ENCODE measurements at places on chromosomes 12 and 14. TPM values are rescaled to one million over a fixed set of nuclear protein-coding genes. Genes with fewer than 3 reads are reported as not detected.

GPR137C gene
- 0.63 TPM for total RNA-seq

SPTB gene
- total RNA-seq: 2.3 TPM

PTPN6 gene
- 22.5 TPM for total RNA-seq

TPPP2 gene
- total RNA-seq: not detected

KCNC2 gene
- total RNA-seq: not detected

CD163 gene
- not detected for total RNA-seq

- no peaks in the 10 kb centered on the region for H3K27me3 ChIP-seq
- H3K4me1 ChIP-seq: no peaks in the 10 kb centered on the region
- no peak overlapping the region for H3K4me3 ChIP-seq
- DNase-seq: no peak
- H3K36me3 ChIP-seq: no peaks in the 10 kb centered on the region
Measured at GRCh38 chr12:106490264-106490663, 92.5 kb upstream of the RFX4 start.

GRCh38 chr12:96121271-96121711, 72.9 kb upstream of the ELK3 start:
- no peaks in the 10 kb centered on the region for H3K4me1 ChIP-seq
- H3K27ac ChIP-seq: no peak overlapping the region
- no peaks in the 10 kb centered on the region for H3K27me3 ChIP-seq
- DNase-seq: no peak

GRCh38 chr12:51033048-51033447, 6.9 kb upstream of the SLC11A2 start:
- no peaks in the 10 kb centered on the region for H3K27me3 ChIP-seq
- no peak overlapping the region for H3K4me3 ChIP-seq
- peaks cover 10% of the 10 kb centered on the region for H3K4me1 ChIP-seq
- no peak overlapping the region for H3K27ac ChIP-seq

- no peak overlapping the region for H3K4me3 ChIP-seq
- H3K36me3 ChIP-seq: no peaks in the 10 kb centered on the region
- DNase-seq: no peak
- no peak overlapping the region for H3K27ac ChIP-seq
- H3K4me1 ChIP-seq: no peaks in the 10 kb centered on the region
Measured at GRCh38 chr12:2251526-2252209, 198.9 kb downstream of the CACNA1C start.

- no peaks in the 10 kb centered on the region for H3K4me1 ChIP-seq
- no peaks in the 10 kb centered on the region for H3K36me3 ChIP-seq
- no peak overlapping the region for H3K27ac ChIP-seq
- DNase-seq: no peak
- H3K4me3 ChIP-seq: no peak overlapping the region
- H3K27me3 ChIP-seq: no peaks in the 10 kb centered on the region
Measured at GRCh38 chr14:87679866-87680265, 313.1 kb downstream of the GALC start.

DNA sequence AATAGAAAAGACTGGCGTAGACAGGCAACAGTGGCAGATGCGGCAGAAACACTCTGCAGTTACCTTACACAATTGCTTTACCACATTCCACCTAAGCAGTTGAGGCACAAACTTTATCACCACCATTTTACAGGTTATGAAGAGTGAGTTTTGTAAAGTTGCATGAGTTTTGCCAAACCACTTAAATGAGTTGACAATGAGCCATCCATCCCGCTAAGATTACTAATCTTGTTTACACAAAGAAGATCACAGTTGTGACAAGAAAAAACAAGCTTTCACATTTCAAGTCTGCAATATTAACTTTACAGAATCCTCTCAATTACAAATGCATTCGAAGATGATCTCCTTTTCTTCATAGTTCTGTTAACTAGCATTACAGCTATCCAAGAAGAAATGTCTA, 1.8 kb downstream of the TMCC3 start:
- peaks cover 42% of the 10 kb centered on the region for H3K4me1 ChIP-seq
- no peaks in the 10 kb centered on the region for H3K36me3 ChIP-seq
- H3K27ac ChIP-seq: peak overlapping the region; percentile 55
- peak overlapping the region; percentile 89 for H3K4me3 ChIP-seq
- no peaks in the 10 kb centered on the region for H3K27me3 ChIP-seq
- DNase-seq: peak; percentile 83

DNA sequence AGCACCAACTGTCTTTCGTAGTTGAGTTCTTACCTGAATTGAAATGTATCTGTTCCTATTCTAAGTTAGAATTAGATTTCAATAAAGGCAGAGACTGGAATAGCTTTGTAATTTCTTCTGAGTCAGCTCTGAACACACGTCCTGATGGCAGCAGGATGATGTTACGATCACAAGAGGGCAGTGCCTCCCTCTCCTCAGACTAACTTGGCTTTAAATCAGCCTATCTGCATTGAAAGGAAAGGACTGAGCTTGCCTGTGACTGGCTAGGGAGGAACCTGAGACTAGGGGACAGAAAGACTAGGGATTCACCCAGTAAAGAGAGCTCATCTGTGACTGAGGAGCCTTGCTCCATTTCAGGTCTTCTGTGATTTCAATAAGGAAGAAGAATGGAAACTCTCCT, 323.7 kb upstream of the OR4E1 start:
- H3K36me3 ChIP-seq: no peaks in the 10 kb centered on the region
- no peaks in the 10 kb centered on the region for H3K4me1 ChIP-seq
- peak; percentile 62 for DNase-seq
- H3K27ac ChIP-seq: no peak overlapping the region

DNA sequence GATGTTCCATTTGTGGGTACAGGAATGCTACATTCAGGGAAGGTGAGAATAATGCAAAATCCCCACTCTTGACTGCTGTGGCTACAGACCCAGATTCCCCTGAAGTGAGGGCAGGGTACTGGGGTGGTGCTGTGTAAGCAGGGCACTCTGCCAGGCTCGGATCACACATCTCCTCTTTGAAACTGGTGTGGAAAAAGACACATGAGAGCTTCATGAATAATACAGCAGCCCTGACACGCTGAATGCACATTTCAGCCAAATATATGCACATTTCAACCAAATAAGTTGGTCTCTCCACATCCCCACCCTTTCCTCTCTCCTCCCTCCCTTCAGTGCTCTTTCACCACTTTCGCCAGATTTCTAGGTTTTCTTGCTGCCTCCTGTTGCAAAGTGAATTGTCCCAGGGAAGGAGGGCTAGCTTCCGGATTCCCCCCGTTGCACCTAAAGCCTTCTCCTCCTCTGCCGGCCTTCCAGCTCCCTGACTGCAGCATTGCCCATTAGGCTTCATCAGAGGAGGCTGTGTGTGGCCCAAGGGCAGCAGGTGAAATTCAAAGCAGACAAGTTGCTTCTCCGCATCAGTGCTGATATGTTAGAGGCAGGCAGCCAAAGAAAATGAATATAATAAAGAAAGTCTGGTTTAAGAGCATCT, 118.2 kb upstream of the TMCC3 start:
- DNase-seq: no peak
- H3K27ac ChIP-seq: no peak overlapping the region
- H3K4me1 ChIP-seq: peaks cover 2% of the 10 kb centered on the region
- no peak overlapping the region for H3K4me3 ChIP-seq
- H3K27me3 ChIP-seq: no peaks in the 10 kb centered on the region

DNA sequence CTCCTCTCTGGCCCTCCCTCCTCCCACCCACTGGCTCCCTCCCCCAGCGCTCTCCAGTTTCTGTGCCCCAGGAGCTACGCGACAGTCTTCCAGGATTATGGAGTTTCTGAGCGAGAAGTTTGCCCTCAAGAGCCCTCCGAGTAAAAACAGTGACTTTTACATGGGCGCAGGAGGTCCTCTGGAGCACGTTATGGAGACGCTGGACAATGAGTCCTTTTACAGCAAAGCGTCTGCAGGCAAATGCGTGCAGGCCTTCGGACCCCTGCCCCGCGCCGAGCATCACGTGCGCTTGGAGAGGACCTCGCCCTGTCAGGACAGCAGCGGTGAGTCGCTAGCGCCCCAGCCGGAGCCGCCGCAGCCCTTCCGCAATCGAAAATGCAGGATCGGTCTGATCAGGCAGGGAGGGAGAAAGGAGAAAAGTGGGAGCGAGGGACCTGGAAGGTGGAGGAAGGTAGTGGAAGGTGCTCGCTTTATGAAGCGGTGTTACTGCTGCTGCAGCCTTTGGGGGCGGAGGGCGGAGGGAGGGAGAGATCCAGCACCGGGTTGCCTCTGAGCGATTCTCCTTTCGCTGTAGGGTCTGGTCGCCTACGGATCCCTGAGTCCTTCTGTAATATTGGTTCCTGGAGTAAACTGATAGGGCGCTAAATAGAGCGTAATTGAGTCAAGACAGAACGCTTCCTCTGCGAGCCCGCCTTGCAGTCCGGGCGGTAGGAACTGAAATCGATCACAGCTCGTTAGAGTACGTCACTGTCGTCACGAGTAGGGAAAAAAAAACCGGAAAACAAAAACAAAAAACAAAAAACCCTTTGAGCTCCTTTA, at the start of gene ALX1:
ALX1 (plus strand) TSS at position 56 of the 819 bp plus-strand sequence; CDS start at position 98, 42 bp downstream.
- no peaks in the 10 kb centered on the region for H3K36me3 ChIP-seq
- no peak for DNase-seq
- H3K4me3 ChIP-seq: no peak within 1 kb of the TSS
- H3K27ac ChIP-seq: no peak within 1 kb of the TSS
- H3K4me1 ChIP-seq: no peaks in the 10 kb centered on the region
- 0 out of 2 replicates have a peak, but pooled peaks cover 2% of the 10 kb centered on the region for H3K27me3 ChIP-seq

- H3K4me3 ChIP-seq: no peak overlapping the region
- DNase-seq: no peak
- no peaks in the 10 kb centered on the region for H3K36me3 ChIP-seq
- H3K27ac ChIP-seq: no peak overlapping the region
Measured at GRCh38 chr14:29721586-29721985, 206.1 kb downstream of the PRKD1 start.

- no peaks in the 10 kb centered on the region for H3K36me3 ChIP-seq
- 0 out of 2 replicates have a peak, but pooled peaks cover 5% of the 10 kb centered on the region for H3K27me3 ChIP-seq
- no peak for DNase-seq
Measured at GRCh38 chr12:81080431-81080983, 2.6 kb downstream of the ACSS3 start.

DNA sequence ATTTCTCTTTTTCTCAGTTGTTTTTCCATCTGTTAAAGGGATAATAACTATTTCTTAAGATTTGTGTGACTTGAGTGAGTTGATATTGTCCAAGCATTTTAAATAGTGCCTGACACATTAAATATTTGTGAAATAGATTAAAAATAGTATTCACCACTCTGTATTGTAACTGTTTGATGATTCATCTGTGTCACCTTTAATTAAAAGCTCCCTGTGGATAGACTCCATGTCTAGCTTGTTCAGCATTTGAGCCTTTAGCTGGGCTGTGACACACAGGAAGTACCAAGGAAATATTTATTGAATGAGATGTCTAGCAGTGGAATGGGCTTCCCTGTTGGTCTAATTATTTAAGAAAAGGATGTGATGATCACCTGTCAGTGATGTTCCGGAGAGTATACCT, 1.8 kb upstream of the GLIPR1L2 start:
- peaks cover 31% of the 10 kb centered on the region for H3K4me1 ChIP-seq
- peak overlapping the region; percentile 12 for H3K27ac ChIP-seq
- peak overlapping the region; percentile 79 for H3K4me3 ChIP-seq
- no peaks in the 10 kb centered on the region for H3K36me3 ChIP-seq
- peak; percentile 72 for DNase-seq

GRCh38 chr14:28902930-28903329, 136.3 kb downstream of the FOXG1 start:
- peaks cover 11% of the 10 kb centered on the region for H3K27me3 ChIP-seq
- no peak overlapping the region for H3K4me3 ChIP-seq
- no peak for DNase-seq
- H3K4me1 ChIP-seq: no peaks in the 10 kb centered on the region
- H3K36me3 ChIP-seq: no peaks in the 10 kb centered on the region

GRCh38 chr14:64800000-64800399, 79.7 kb downstream of the SPTB start:
- peaks cover 10% of the 10 kb centered on the region for H3K4me1 ChIP-seq
- H3K27me3 ChIP-seq: no peaks in the 10 kb centered on the region
- no peaks in the 10 kb centered on the region for H3K36me3 ChIP-seq
- H3K27ac ChIP-seq: no peak overlapping the region
- H3K4me3 ChIP-seq: no peak overlapping the region

- H3K4me1 ChIP-seq: peaks cover 9% of the 10 kb centered on the region
- H3K4me3 ChIP-seq: no peak overlapping the region
- peak; percentile 68 for DNase-seq
- H3K27me3 ChIP-seq: no peaks in the 10 kb centered on the region
- no peak overlapping the region for H3K27ac ChIP-seq
Measured at GRCh38 chr14:77830692-77831091, 30.8 kb downstream of the ADCK1 start.

GRCh38 chr14:22002860-22003284, 329.3 kb upstream of the OR4E1 start:
- DNase-seq: peak; percentile 29
- H3K4me1 ChIP-seq: no peaks in the 10 kb centered on the region
- H3K36me3 ChIP-seq: no peaks in the 10 kb centered on the region
- H3K27me3 ChIP-seq: no peaks in the 10 kb centered on the region

DNA sequence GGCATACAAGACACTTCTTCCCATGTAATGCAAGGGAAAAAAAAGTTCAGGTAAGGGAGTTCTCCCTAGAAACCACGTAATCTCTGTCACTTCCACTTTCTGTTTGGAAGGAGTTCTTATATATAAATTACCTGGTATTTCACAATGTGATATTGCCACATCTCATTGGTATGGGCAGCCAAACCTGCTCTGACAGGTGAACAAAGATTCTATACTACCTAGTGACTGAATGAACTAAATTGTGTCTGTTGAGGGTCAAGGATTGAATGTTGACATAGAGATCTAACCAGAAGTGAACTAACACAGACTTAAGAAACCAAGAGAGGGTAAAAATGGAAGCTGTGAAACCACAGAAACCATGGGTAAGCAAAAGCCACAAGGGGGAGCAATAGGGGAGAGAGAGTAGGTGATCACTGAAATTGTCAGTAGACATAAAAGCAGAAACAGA, 161.3 kb downstream of the RPL10L start:
- peaks cover 17% of the 10 kb centered on the region for H3K27me3 ChIP-seq
- H3K4me1 ChIP-seq: no peaks in the 10 kb centered on the region
- H3K4me3 ChIP-seq: no peak overlapping the region
- H3K36me3 ChIP-seq: no peaks in the 10 kb centered on the region
- H3K27ac ChIP-seq: no peak overlapping the region
- DNase-seq: peak; percentile 55

DNA sequence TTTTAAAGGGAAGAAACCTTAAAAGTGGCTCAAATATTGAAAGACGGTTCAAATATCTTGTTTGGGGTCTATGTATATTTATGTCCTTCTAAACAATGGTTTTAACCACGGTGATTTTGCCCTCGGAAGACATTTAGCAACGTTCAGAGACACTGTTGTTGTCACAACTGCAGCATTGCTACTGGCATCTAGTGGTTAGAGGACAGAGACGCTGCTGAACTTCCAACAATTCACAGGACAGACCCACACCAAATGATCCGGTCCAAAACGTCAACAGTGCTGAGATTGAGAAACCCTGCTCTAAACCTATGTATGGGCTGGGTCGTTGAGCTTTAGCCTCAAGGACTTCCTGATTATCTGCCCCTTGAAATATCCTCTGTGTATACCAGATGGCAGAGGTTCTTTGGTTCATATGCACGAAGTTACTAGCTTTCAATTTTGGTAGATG, 1.7 kb downstream of the ANGEL1 start:
- peaks cover 5% of the 10 kb centered on the region for H3K4me1 ChIP-seq
- H3K27ac ChIP-seq: no peak overlapping the region
- DNase-seq: peak; percentile 57
- peaks cover 13% of the 10 kb centered on the region for H3K36me3 ChIP-seq
- H3K27me3 ChIP-seq: no peaks in the 10 kb centered on the region
